ENCODE measurements at places on chromosomes 3 and 15.

- no peak for DNase-seq
These were observed 484 bp upstream of the C3orf52 start for GRCh38 chr3:112085735-112086075.

DNA sequence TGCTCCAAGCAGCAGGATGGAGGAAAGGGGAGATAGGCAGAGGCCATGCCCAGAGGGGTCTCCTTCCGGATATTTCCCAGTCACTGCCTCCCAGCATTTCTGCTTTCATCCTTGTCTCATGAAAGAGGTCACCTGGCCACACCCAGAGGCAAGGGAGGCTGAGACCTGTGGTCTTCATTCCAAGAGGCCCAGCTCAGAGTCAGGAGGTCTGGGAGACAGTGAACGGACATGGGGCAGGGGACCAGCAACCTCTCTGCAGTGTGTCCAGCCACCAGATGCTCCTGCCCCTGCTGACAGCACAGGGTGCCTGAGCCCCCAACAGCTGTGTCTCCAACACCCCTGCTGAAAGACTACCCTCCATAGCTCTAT, 111.2 kb downstream of the CHSY1 start:
- no peak for DNase-seq

DNA sequence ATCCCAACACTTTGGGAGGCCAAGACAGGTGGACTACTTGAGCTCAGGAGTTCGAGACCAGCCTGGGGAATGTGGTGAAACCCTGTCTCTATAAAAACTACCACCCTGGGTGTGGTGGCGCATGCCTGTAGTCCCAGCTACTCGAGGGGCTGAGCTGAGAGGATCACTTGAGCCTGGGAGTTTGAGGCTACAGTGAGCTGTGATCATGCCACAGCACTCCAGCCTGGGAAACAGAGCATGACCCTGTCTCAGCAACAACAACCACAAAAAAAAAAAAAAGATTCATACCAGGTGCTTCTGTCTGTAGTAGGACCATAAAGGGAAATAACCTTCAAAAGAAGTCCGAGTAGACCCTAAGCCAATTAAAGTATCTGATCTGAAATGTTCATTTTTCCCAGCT, 94.5 kb downstream of the SERPINI1 start:
- DNase-seq = no peak

GRCh38 chr3:69174871-69175737, 52.7 kb upstream of the LMOD3 start:
- DNase-seq = no peak

DNA sequence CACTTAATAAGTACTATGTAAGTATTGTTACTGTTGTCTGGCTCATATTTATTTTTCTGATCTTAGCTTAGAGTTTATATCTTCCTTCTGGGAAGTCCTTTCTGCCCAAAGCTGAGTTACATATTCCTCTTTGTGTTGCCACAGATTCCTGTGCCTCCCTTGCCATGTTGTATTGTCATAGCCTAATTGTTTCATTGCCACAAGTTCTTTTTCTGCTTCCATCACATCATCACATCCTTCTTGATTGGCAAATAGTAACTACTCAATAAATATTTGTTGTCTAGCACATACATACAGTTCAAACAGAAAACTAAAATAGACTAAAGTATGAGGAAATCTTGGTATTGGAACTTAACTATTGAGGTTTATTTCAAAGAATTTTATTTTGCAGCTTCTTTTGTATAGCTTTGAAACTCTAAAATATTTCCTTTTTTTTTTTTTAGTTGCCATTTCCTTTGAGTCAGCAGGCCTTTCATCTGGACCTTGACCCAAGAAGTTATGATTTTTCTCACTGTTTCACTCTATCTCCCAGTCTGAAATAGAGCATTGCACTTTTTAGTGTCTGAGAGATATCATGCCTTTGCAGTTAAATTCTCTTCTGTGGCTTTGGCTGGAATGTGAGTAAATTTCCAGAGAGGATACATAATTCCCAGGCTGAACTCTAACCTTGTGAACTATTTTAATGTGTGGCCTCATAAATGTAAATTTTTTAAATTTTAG, 98.2 kb downstream of the ZNF609 start:
- DNase-seq = no peak

GRCh38 chr3:195558602-195559001, 15.5 kb upstream of the PPP1R2 start:
- DNase-seq = no peak

DNA sequence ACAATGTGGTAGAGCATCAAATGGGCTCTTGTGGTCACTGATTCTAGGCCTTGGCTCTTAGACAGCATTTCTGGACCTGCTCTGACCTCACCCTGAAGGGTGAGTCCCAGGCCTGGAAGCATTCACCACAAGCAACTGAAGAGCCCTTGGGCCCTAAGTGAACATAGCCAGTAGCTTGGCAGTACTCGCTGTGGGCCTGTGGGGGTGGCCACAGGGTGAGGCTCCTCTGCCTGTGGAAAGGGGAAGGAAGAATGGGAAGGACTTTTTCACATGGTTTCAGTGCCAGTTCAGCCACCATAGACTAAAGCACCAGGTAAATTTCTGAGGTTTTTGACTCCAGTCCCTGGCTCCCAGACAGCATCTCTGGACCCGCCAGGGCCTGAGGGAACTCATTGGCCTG, 5.1 kb upstream of the ZSCAN2 start:
- DNase-seq = no peak

GRCh38 chr3:111691293-111691909, 96.3 kb upstream of the ZBED2 start:
- no peak for DNase-seq

- DNase-seq = no peak
These were observed 7.3 kb downstream of the ARL6IP5 start for GRCh38 chr3:69092030-69092516.

- DNase-seq = no peak
These were observed 1.4 kb upstream of the SLC27A2 start for GRCh38 chr15:50180582-50180981.

DNA sequence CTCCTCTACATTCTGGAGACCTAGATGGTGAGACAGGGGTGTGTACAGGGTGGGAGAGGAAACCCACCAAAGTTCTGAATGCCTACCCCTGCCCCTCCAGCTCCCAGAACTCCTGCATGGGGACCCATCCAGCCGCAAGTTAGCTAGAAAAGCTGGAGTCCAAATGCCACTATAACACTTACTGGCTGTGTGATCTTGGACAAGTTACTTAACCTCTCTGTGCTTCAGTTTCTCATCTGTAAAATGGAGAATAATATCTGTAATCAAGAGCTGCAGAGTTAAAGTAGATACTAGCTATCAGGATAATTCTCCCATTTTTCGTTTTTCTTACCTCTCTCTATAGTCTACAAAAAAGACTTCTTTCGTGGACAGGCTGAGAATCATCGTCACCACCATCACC, 63.4 kb downstream of the ADCY5 start:
- no peak for DNase-seq

GRCh38 chr15:42577514-42578031, 2.2 kb downstream of the STARD9 start:
- DNase-seq = no peak

DNA sequence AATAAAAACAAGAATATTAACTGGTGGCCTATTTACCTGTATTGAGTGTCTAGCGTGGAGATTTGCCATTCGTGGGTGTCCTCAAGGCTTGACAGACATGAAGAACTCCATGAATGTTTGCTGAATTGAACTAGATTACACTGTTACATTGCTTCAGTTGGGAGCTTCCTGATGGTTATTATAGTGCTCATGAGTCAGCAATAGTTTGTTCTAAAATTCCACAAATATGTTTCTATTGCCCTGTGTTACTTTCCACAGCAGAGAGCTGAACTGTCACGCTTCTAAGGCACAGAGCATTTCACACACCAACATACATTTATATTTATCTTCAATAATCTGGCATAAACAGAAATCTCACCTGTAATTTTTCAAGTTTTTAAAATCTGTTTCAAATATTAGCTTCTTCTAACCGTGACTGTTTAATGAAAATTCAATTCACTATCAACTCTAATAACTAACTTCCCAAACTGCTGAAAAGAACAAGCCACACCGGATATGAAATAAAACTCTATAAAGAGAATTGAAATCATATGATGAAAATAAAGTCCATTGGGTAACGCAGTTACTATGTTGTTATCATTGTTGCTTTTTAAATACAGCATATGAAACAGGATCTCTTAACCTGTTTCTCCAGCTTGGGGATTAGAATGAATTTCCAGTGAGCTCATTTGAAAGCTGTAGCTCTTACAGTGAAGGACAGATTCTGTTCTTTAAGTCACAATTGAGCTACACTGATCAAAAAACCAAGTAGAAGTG, 61.2 kb upstream of the MCF2L2 start:
- no peak for DNase-seq

DNA sequence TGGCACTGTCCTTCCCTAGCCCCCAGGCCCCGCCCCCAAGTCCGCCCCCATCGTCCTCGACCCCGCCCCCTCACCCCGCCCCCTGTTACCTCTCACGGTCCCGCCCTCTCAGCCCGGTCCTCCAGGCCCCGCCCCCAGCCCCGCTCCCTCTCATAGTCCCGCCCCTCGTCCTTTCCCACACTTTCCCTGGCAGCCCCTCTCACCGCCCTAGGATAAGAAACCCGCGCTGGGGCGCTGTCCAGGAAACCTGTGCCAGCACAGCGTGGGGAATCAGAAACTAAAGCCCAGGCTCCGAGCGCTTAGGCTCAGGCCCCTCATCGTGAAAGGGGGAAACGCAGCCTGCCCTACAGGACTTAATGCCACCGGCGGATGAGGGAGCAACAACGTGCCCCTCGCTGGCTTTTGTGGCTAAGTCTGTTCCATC, 20.9 kb downstream of the TRPM1 start:
- DNase-seq = no peak

DNA sequence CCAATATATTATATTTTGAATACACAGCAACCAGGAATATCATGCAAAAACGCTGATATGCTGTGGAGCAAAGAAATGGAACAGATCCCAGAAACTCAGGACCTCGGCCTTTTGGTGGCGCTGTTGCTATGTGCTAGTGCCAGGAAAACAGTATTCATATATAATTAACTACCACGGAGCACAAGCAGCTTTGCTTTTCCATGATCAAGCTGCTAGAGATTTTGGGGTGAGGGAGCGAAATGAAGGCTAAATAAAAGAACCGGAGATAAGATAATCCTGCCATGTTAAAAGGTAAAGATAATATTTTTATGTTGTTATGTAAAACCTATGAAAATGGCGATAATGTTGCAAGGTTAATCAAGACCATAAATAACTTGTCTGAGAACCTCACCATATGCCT, 157.7 kb upstream of the FAM3D start:
- DNase-seq = no peak

- DNase-seq = no peak
These were observed 6.4 kb upstream of the MGA start for GRCh38 chr15:41653760-41654159.

GRCh38 chr15:81091889-81092558, 42.0 kb upstream of the CFAP161 start:
- no peak for DNase-seq

- DNase-seq = no peak
These were observed 1.5 kb upstream of the NMNAT3 start for GRCh38 chr3:139679220-139679775.

DNA sequence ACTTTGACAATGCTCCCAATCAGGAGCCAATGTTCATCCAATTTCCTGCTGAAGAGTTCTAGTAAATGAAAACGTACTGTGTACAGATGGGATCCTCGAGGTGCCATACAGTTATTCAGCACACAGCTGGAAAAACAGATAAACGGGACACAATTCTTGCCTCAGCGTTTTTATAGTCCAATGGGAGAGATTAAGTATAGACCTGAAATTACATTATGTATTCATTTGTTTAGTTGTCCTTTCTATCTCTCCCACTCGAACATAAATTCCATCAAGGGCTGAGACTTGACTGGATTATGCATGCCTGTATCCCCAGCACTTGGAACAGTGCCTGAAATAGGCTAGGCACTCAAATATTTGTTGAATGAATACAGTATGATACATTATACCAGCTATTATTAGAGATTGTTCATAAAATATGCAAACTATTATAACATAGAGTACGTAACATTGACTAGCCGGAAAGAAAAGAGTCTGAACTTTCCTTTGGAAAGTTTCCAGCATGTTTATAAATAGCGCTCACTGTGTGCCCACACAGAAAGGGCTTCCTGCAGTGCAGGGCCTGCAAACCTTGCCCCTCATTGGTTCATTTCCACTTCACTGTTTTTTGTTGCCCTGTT, 27.4 kb upstream of the SNTN start:
- DNase-seq = no peak

DNA sequence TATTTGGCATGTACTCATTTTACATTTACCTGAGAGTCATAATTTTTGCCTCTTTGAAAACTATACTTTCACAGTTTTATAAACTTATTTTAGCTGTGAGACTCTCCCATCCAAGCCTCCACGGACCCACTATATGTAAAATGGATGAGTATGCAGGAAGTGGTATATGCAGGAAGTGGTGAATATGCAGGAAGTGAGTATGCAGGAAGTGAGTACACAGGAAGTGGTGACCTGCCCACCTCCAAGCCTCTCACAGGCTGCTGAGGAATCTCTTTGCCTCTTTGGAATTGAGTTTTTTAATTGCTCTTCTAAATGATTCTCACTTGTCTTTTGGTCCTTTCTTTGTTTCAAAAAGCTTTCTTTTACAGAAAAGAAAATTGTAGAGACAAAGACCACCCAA, 85.2 kb downstream of the KBTBD8 start:
- no peak for DNase-seq

- no peak for DNase-seq
These were observed 39.9 kb downstream of the PPCDC start for GRCh38 chr15:75063338-75063737.

GRCh38 chr15:74502301-74502700, 38.7 kb upstream of the ARID3B start:
- DNase-seq = no peak

GRCh38 chr3:102936511-102937045, 501.8 kb downstream of the ZPLD1 start:
- DNase-seq = no peak

DNA sequence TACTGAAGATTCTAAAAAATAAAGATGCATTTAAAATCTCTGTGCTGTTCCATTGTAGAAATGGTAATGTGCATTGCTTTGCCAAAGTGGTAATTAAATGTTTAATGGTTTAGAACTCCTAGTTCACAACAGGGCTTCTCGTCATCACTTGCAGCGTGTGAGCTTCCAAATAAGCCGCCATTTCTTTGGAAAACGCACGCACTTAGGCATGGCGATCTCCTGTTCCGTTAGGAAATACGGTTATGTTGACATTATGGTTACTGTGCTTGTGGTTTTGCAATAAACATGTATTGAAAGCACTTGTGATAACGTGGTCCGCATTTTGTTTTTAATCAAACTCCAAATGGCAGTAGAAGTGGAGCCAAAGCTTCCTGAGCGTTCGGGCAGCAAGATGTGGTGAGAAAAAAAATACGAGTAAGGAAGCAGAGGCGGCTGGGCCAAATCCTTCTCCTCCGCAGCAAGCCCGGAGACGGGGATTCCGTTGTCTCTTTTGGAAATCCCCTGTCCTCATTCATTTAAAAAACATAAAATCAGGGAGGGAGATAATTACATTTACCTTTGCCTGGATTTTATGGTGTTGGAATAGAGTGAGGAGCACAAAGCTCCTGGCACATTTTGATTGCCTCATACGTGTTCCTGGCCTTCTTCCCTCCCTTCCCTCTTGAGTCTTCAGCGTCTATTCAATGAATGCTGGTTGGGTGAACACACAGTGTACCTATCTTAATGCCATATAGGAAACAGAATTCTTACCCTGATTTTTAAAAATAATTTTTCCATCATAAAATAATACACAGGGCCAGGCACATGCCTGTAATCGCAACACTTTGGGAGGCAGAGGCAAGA, 97.5 kb downstream of the SLC49A4 start:
- DNase-seq = no peak

Measured in ascending aorta (tissue), 2 donors.